ENCODE measurements at places on chromosomes 4 and X.

- DNase-seq, result no peak
Measured at GRCh38 chr4:100809506-100809905, 291.7 kb upstream of the EMCN start.

DNA sequence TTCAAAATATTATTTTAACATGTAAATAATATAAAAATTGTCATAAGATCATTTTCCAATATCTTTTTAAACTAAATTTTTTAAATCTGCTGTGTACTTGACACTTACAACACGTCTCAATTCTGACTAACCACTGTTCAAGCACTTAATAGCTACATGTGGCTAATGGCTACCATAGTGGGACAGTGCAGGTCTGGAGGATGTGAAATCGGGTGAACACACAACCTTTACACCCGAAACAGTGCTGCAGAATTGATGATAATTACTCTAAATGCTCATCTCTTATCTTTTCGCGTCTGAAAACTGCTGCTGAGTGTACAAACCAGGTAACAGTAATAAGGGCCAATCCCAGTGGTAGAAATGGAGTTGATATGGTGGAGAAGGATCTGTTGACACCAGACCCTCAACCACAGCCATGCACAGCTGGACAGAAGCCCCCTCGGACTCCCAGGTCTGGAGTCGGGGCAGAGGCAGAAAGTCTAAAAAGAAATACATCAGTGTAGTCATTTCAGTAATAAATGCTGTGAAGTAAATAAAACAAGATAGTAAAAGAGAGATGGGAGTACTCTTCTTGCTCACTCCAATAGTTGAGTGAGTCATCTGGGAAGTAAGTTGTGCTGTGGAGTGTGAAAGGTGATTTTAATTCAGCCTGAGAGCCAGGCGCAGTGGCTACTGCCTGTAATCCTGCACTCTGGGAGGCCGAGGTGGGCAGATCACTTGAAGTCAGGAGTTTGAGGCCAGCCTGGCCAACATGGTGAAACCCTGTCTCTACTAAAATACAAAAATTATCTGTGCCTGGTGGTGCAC lies 150.0 kb downstream of the CBR4 start:
- DNase-seq, result no peak

DNA sequence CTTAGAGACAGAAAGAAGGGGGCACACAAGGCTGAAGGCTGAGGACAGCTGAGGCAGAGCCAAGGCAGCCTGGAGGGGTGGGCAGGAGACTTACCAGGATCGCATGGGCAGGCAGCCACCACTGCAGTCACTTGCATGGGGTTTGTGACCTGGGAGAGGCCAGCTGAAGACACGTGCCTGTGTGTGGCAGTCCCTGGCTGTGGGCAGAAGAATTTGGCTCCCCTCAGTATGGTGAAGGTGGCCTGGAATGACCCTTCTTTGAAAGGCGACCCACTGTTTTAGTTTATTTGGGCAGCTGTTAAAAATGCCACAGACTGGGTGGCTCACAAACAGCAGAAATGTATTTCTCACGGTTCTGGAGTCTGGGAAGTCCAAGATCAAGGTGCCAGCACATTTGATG lies 22.1 kb upstream of the SLC34A2 start:
- no peak for DNase-seq

GRCh38 chrX:126552313-126553022 lies at the start of gene DCAF12L1:
Gene DCAF12L1 (minus strand): TSS chrX:126552814. CDS start chrX:126552608, 206 bp downstream.
- DNase-seq, result no peak

DNA sequence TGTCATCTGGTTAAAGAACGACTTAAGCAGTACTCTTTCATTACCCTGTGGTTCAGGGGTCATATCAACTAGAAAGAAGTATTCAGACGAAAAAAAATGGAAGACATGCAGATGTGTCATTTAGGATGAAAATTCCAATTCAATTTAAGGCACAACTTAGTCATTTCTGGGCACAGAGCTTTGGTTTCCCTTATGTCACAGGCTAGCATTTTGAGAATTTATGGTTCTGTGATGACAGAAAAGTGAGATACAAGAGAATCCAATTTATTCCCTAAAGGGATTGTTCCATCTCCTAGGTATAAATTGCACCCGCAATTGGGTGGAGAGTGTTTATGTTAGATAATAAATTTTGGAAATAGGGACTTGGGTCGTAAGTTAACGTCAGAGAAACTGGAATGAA lies 306.6 kb downstream of the STK32B start:
- no peak for DNase-seq

DNA sequence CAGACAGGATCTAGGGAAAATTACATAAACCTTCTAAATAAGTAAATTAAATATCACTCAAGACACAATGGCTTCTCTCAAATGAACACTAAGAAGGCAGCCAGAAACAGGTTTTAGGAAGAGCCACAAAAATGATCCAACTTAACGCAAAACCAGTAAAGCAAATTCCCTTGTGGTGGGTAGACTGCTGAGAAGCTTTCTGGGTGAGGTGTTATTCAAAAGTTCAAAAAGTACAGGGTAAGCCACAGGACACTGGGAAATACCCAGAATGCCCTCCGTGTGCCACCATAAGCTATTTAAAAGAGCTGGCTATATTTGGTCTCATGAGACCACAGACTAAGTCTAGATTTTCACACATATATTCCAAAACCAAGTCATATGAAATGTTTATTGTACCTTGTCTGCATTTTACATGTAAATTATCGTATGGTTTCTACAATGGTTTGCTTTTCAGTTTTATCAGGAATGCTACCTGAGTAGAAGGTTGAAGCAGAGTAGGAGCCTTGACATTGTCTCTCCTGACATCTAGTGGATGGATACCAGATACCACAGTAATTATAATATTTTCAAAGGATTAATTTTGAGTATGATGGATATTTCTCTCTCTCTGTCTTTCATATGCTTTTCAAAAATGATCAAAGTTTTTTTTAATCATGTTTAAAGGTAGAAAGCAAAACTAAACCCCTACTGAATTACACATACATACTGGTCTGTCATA lies 109.3 kb upstream of the KLHL13 start:
- no peak for DNase-seq

DNA sequence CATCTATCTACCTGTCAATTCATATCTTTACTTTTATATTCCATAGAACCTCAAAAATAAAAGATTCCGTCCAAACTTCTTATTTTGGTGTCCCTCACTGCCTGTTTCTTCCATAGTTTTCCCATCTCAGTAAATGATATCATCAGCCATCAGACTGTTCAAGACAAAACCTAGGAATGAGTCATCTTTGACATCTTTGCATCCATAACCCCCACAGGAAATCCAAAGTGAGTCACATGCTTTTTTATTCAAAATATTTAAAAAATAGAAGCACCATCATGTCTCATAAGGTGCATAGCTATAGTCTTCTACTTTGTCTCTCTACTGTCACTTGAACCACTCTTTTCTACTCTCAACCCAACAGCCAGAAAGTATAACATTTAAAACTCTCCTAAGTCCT lies 29.9 kb upstream of the CXXC4 start:
- no peak for DNase-seq

DNA sequence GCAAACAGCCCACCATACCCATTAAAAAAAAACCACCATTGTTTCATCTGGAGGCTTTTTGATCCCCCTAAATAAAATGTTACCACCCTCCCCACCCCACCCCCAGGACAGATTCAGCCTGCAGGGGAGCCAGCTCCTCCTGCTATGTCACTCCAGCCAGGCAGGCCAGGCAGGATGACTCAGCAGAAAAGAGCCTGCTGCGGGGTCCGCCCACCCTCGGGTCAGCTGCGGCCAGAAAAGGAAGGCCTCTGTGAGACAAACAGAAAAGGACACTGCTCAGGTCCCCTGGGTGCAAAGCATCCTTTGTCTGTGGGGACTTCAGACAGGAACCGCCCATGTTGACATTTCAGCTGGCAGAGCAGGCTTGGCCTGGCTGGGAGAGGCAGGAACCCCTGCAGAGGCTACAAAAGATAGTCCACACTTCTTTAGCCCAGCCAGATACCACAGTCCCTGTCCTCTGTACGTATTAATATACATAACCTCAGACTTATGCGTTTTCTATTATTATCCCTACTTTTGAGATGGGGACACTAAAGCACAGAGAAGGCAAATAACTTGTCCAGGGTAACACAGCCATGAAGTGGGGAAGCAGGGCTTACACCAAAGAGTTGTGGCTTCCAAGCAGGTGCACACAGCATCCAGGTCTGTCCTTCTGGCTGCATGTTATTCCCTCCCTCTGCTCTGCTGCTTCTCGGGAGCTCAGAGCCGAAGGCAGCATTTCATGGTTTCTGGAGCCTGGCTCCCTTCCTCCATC lies 147.7 kb downstream of the CPEB2 start:
- peak; percentile 86 for DNase-seq

- peak; percentile 89 for DNase-seq
Measured at GRCh38 chr4:105474099-105474518, 247 bp upstream of the PPA2 start.

- DNase-seq, result no peak
Measured at GRCh38 chrX:136200466-136200865, 50.7 kb downstream of the MAP7D3 start.

DNA sequence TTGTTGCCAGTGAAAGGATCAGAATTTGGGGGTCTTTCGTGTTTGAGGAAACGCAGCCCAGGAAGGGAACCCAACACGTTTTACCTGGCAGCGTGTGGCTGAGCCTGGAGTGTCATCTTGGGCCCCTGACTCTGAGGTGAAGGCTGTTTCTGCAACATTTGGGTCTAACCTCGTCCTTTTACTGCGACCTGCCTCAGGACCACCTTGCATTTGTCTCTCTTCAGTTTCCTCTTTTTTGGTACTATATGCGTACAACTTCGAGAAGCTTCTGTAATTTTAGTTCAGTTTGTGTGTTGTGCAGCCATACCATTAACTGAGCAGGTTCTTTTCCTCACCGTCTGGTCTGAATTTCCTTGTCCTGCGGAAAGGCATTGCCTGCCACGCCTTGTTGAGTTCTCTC lies 61.5 kb downstream of the TMEM131L start:
- no peak for DNase-seq

Measured in left ventricle myocardium inferior (tissue), 1 donor.